Stimulated activated CD4-positive, alpha-beta T cell treated with anti-CD3 and anti-CD28 coated beads, TNF-alpha, amount 100 ng/mL, for 24 hours (primary cell): ENCODE measurements at places on chromosomes 11 and 22.

GRCh38 chr11:111777094-111778046, 11.2 kb upstream of the PPP2R1B start:
- DNase-seq, result no peak

GRCh38 chr22:46462726-46463371, 74.6 kb downstream of the CELSR1 start:
- DNase-seq, result no peak

GRCh38 chr11:13229136-13229535, 48.5 kb upstream of the BMAL1 start:
- DNase-seq, result no peak

GRCh38 chr11:123799438-123799837, 6.7 kb downstream of the OR6M1 start:
- no peak for DNase-seq

DNA sequence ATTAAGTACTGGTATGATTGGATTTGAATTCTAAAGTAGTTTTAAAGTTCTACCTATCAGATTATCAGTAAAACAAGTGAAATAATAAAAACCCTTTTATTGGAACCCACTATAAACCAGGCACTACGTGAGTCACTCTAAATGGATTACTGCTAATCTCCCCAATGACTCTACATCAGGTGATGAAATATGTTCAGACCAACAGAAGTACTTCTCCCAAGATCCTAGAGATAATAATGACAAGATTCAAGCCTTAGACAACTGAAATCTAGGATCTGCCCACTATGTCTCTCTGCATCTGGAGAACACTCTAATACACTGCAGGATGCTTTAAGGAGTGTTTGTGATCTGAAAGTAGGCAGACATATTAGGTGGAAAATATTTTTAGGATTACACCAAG, 652.1 kb upstream of the CHORDC1 start:
- no peak for DNase-seq

DNA sequence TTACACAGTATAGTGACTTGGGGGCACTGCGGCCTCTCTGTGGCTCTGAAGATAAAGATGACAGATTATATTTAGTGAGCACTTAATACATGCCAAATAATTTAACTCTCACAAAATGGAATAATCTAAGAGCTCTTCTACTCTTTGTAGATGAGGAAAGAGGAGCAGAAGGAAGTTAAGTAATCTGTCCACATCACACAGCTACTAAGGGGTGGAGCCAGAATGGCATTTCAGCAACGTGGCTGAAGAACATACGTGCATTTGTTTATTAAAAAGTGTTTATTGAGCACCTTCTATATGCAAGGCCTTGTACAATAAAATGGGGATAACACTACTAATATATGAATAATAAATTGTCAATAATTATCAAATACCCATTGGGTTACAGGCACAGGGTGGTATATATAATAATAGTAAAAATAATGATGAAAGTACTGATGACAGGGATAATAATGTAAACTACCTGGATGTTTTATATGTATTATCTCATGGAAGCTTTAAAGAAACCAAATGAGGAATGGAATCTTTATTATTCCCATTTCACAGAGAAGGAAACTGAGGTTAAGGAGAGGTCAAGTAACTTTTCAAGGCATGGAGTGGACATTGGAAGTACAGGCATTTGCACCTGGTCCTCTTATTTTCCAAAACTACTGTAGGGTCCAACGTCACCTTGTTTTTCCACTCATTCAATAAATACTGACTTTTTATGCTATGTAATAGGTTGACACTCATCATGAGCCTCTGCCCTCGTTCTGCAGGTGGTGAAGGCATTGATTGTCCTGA, 38.0 kb upstream of the IL17RA start:
- DNase-seq, result no peak

- DNase-seq, result peak; percentile 89
Observed at GRCh38 chr22:37643225-37643847, 3.9 kb downstream of the SH3BP1 start.

- DNase-seq, result no peak
Observed at GRCh38 chr11:109864151-109864661, 229.0 kb upstream of the ZC3H12C start.

GRCh38 chr11:48055292-48056132, 75.2 kb downstream of the PTPRJ start:
- DNase-seq, result peak; percentile 59

GRCh38 chr11:65291613-65292012, 23.1 kb upstream of the CDC42EP2 start:
- DNase-seq, result no peak

DNA sequence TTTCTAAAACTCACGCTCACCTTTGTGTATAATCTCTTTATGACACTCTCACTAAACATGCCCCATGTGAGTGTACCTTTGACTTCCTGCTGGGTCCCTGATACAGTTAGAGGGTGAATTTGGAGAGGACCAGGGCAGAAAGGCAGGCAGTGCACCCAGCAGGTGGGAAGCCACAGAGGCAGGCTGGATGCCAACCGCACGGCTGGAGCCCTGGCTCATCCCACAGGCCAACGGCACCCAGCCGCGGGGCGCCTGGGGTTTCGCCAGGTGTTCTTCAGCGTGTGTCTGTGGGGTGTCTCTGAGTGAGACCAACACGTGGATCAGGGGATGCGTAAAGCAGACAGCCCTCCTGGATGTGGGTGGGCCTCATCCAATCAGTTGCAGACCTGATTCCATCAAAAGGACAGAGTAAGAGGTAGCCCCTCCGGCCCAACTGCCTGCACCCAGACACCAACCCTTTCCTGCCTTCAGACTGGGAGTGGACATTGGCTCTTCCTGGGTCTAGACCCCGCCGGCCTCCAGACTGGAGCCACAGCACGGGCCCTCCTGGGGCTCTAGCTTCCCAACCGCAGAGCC, 51.6 kb downstream of the DHCR7 start:
- no peak for DNase-seq

DNA sequence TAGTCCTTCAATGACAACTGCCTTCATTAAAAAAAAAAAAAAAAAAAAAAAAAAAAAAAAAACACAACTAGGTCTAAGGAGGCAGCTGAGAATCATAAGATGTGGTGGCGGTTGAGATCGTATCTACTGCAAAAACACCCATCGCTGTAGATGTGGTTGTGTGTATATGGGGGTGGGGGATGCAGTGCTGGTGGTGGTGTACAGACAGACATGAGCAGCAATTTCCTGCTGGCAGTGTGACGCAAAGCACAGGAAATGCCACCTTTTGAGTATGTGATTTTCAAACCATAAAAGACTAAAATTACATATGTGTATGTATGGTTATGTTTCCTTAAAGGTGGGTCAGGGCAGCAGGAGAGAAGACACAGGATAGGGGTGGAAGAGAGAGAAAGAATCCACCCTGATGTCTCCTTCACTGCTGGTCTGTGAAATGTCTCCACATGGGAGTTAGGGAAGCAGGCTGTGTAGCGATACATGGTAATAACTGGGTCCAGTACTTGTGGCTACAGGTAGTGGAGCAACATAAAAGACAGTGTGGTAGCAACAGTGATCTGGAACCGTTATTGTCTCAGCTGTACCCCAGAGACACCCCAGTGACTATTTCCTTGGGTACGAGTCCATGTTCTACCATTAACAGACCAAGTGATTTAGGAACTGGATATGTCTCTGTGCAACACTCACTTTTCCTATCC, 57.9 kb downstream of the SYTL2 start:
- peak; percentile 61 for DNase-seq

GRCh38 chr22:29470159-29470855, 9.7 kb upstream of the NEFH start:
- peak; percentile 45 for DNase-seq

GRCh38 chr11:68145120-68145866, 24.1 kb upstream of the CHKA start:
- DNase-seq, result no peak

DNA sequence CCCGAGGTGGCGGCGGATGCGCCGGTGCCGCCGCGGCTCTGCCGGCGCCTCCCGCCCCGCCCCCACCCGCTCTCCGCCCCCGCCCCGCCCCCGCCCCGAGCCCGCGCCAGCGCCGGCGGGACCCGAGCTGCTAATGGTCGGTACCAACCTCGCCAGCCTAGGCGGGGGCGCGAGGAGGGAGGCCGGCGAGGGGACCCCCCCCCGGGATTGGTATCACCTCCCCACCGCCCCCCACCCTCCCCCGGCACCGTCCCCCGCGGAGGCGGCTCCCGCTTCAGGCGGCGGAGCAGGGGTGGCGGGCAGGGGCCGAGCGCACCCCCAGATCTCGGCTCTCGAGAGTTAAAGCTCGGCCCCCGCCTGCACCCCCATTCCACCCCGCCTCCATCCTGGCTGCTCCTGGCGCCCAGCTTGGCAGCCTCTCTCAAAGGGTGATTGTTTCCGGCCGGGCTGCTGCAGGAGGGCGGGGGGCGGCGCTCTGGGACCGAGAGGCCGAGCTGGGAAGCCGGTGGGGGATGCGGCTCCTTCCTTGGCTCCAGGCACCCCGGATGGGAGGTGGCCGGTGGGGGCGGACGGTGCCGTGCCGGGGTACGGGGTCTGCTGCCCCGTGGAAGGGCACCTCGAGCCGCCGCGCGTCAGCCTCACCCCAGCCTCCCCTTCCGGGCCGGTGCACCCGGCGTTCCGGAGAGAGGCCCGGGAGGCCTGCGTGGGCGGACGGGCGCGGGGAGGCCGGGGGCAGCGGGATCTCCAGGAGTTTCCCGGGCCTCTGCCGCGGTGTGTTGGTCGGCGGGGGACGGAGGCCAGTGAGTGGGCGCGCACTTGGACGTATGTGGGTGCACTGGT, at the start of gene B3GAT1:
Gene B3GAT1, minus strand, starts transcription at position 40 of the 840 bp plus-strand sequence. CDS start 24,583 bp downstream, outside the sequence.
- no peak for DNase-seq

- peak; percentile 54 for DNase-seq
Observed at GRCh38 chr22:17303840-17304779, 65.2 kb upstream of the CECR2 start.

- peak; percentile 16 for DNase-seq
Observed at GRCh38 chr11:105000797-105001196, 22.2 kb downstream of the CASP5 start.

DNA sequence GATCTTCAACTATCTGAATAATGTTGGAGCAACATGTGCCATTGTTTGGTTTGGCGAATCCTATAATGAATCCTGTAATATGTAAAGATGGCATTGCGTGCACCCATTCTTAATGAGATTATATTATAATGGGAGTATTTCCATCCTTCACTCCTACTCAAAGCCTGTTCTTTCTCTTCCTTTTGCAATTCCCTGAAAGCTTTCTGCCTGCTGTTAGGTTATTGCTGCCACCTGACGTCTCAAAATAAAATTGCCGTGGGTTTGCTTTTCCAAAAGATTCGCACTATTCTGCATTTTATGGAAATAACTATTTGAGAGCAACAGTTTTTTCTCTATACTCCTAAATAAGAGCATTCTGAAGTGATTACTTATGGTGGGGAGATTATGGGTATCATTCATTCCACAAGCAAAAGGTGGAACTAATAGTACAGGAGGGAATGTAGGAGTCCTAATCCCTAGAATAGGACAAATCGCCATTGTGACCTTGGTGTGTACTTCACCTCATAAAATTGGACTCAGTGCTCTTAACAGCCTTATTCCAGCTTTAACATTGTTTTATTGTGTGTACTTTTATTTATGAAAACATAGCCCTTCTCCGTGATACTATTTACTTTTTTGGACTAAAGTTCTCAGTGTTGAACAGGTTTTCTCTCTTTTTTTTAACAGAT, 69.6 kb upstream of the ALKBH3 start:
- no peak for DNase-seq

DNA sequence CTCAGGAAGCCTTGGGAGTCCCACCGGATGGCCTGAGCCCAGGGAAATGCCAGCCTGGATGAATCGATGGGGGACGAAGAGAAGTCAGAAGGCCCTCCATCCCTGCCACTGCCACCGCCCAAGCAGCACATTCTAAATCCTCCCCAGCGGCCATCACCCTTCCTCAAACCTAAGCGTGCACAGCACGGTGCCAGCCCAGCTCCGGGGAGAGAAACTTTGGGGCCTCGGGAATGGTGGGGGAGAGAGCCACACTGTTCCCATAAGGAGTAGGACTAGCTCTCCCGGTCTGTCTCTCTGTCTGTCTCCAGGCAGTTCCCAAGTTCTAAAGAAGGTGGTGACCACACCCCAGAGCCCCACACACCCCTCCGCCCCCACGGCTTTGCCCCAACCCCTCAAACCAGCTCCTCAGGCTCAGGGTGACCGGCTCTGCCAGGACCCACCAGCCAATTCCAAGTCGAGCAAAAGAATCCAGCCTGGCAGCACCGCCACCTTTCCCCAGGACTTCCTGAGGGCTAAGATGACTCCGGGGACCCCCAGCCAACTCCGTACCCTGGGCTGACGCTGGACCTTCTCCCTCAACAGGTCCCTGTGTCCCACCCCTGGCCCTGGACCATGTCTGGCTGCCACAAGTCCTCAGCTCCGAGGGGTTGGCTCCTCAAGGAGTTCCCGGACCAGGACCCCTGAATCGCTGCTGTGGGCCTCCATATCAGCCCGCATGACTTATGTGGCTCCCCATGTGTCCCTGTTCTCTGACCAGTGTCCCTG, 2.7 kb downstream of the AHNAK start:
- DNase-seq, result no peak

DNA sequence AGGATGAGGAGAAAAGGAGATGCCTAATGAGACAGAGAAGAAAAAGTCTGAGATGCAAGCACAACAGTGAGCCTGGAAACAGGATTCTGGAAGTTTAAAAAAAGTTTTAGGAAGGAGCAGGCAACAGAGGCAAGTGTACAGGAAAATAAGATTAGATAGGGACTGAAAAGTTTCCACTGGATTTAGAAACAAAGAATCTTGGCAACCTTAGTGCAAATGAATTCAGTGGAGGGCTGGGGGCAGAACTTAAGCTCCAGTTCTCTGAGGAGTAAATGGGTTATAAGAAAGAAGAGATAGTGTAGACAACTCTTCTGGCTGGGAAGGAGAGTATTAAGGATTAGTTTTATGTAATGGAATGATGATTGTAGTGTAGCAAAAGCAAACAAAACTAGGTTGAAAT, 628.8 kb upstream of the CCDC90B start:
- no peak for DNase-seq

GRCh38 chr22:30557243-30557642, 10.7 kb upstream of the SEC14L6 start:
- DNase-seq, result no peak

- no peak for DNase-seq
Observed at GRCh38 chr11:67136156-67136555, 17.1 kb downstream of the KDM2A start.

DNA sequence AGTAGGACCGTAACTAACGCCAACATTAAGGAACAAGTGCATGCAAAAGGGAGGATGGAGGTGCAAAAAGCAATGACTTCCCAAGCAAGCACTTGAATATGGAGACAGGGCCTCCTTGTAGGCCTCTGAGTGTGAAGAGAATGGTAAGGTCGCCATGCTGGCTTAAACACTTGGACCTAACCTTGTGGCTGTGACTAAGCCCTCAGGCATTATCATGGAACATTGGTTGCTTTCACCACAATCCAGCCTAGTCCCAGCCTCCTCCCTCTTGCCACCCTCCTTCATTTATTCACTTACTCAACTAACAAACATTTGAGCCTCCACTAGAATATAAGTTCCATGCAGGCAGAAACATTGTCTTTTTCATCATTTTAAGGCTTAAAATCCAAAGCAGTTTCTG, 11.9 kb upstream of the SYTL2 start:
- DNase-seq, result no peak
